ENCODE measurements at places on chromosomes 2 and 18.

- DNase-seq = no peak
These were observed 43.6 kb downstream of the KCNG3 start for GRCh38 chr2:42450136-42450535.

DNA sequence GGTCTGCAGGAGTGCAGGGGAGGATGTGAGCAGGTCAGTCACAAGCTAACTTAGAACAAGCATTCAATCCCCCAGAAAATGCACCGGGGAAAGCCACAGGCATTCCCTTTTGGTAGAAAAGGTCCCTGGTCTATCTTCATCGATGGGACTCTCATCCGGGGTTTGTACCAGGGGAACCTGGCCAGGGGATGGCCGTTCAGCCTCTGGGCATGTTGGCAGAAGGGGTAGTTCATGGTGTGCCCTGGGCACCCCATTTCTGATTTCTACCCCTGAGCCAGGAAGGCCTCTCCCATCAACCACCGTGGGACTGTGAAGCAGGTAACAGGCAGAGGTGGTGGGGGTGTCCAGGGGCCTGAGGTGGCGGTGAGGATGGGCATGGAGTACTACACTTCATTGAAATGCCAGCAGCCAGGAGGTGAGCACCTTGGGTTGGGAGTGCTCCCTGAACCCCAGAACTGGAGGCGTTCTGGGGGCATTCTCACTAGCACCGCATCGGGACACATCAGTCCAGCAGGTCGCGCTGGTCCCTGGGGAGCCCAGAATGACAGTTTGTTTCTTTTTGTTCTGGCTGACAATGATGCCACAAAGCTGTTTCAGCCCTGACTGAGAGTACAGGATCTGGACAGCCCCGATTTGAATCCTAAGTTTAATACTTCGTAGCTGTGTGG is 172.3 kb downstream of the SMAD7 start:
- DNase-seq = no peak

DNA sequence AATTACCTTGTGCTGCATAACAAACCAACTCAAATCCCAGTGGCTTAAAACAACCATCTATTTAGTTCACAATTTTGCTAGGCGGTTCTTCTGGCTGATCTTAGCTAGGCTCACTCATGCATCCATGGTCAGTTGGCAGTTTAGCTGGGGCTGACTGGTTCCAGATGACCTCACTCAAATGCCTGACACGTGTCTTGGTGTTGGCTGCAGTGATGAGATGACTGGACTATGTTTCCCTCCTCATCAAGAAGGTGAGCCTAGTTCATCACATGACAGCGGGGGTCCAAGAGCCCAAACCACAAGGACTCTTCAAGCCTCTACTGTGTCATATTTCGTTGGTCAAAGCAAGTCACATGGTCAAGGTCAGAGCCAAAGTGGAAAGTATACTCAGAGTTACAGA is 42.7 kb upstream of the ACTR3 start:
- no peak for DNase-seq

GRCh38 chr2:109531896-109532727 is 81.7 kb downstream of the SEPTIN10 start:
- no peak for DNase-seq

DNA sequence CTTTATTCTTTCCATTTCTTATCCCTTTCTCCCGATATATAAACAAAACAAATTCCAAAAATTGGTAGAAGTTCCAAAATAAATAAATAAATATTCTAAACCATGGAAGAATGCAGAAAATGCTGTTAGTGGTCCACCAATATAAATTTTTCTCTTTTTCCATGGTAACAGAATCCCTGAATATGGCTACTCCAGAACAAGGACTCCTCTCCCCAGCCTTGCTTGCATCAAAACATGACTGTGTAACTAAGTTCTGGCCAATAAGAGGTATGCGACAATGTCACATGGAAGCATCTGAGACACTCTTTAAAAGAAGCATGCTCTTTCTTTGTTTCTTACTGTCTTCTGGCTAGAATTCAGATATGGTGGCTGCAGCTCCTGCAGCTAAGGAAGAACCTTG is 325.1 kb upstream of the TANK start:
- no peak for DNase-seq

GRCh38 chr18:9387891-9388290 is 53.3 kb downstream of the TWSG1 start:
- DNase-seq = no peak

- DNase-seq = no peak
These were observed 65.1 kb downstream of the CERS6 start for GRCh38 chr2:168521053-168521741.

DNA sequence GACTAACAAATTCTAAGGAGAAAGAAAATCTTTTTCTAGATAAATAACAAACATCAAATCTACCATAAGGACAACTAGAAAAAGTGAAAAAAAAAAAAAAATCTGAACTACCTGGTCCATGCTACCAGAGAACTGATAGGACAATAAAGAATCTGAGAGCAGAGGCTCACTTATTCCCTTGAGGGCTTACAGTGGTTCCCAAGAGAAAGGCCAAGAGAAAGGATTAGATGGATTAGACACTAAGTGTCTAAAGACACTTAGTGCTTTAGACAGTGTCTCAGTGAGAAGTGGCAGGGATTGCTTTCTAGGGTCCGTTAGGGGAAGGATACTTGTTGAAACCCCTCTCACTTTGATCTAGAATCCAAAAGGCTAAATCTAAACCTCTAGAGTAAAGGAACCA is 78.2 kb downstream of the COA5 start:
- DNase-seq = no peak

DNA sequence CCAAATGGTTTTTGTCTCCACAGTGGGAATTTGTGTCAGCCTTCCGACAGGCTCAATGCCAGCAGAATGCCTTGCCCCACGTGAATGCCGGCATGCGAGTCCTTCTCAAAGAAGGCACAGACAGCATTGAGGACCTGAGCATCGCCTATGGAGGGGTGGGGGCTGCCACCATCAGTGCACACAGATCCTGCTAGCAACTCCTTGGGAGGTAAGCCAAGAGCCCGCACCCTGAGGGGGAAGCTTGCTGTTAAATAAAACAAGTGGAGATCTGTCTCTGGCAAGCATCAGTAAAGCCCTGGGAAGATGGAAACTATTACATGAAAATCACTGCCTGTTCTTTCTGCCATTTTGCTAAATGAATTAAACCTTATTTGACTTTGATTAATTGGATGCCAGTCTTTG is 67.5 kb upstream of the BZW1 start:
- no peak for DNase-seq

DNA sequence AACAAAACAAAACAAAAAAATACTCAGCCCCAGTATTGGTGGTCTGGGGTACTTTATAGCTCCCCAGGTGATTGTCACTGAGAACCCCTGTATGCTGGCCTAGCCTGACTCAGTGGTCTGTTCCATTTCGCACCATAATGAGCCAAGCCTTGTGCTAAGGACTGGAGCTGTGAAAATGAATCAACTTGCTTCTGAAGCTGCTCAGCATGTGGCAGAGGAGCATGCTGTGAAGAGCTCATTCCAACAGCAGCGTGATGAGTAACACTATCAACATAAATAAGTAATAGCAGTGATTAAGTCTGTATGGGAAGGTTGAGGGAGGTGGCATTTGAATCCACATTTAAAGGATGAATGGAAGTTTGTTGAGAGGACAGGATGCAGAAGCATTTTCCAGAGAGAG is 67.2 kb upstream of the ATL2 start:
- no peak for DNase-seq

DNA sequence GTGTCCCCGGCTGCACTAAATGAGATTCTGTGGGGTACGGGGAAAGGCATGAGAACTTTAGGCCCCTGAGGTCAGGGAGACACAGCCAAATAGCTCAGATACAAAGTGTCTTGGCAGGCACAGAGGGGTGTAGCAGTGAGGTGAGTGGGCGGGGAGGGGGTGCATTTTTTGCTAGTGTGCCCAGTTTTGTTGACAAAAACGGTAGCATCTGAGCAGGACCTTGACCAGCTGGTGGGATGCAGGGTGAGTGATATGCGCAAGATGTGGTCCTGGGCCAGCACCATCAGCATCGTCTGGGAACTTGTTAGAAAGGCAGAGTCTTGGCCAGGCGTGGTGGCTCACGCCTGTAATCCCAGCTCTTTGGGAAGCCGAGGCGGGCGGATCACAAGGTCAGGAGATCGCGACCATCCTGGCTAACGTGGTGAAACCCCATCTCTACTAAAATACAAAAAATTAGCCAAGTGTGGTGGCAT is 127.3 kb upstream of the LGALSL start:
- DNase-seq = no peak

DNA sequence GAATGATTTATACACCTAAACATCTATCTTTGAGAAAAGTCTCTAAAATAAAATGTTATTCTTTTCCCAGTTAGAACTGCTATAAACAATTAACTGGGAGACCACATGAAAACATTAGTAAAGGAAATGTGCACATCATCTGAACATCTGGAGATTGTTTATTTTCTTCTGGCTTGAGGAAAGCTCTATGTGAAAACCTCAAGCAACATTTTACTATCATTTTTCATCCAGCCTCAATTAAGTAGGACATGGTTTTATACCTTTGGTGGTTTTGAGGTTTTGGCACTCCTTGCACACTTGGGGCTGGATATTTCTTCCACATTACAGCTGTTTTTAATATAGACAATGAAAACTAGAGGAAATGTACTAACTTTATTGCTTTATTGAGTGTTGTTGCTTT is 609.5 kb upstream of the SLC8A1 start:
- no peak for DNase-seq

DNA sequence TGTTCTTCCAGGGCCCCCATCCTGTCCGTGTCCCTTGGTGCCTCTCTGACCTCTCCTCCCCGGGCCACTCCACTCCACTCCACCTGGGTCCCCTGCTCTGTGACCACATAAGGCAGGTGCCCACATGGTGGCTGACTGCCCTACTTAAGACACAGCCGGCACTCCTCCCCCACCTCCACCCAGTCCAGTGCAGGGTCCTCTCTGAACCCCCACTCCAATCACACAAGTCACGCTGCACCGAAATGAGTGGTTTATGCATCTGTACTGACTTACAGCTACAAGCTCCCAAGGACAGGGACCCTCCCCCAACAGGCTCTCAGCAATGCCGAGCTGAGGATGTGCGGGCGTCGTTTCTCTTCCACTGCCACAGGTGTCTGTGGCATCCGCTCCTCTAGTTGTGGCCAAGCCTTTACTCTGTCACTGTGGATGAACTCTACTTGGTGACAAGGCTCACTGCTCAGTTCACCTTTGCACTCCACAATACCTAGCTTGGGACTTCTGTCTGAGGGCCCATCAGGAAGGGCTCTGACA is 48.3 kb downstream of the TFCP2L1 start:
- no peak for DNase-seq

DNA sequence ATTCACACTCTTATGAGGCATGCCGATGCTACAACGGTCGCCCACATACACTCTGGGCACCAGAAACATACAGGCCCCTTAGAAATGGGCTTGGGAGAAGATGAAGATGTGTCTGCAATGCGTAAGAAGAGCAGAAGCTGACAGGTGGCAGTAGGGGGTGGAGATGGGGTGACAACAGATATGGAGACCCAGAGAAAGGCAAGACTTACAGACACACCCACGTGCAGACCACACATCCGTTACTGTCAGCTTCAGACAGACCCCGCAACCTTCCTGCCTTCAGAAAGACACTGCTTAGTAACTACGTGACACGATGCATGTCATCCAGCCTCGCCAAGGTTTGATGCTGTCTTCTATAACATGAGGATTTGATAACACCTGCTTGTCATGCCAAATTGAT is 89.5 kb downstream of the ZFP36L2 start:
- DNase-seq = peak; percentile 67

- no peak for DNase-seq
These were observed 38.8 kb downstream of the AOX1 start for GRCh38 chr2:200624658-200625057.

- DNase-seq = no peak
These were observed 8.4 kb upstream of the INO80C start for GRCh38 chr18:35506024-35506712.

GRCh38 chr2:74072565-74072964 is 75.1 kb downstream of the BOLA3 start:
- DNase-seq = no peak

- DNase-seq = no peak
These were observed 6.6 kb downstream of the IL1RN start for GRCh38 chr2:113133704-113134598.

- DNase-seq = no peak
These were observed 75.2 kb upstream of the RMDN2 start for GRCh38 chr2:37849911-37850310.

DNA sequence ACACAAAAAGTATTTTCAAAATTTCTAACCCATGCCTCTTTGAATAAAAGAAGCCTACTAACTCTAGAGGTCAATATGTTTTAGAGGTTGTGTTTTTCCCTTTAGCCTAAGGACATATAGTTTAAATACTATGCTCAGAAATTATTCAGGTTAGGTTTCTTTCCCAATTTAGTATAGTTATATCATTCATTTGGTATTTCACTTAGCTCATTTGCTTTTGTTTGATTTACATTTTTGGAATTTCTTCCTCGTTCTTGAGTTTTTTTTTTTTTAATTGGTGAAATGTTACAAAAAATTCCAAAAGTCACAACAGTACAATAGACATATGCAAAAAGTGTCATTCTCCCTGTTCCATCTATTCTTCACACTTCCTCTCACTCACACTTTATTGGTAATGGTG is 371.3 kb upstream of the TNP1 start:
- no peak for DNase-seq
